ENCODE measurements at places on chromosomes 3 and 15.

DNA sequence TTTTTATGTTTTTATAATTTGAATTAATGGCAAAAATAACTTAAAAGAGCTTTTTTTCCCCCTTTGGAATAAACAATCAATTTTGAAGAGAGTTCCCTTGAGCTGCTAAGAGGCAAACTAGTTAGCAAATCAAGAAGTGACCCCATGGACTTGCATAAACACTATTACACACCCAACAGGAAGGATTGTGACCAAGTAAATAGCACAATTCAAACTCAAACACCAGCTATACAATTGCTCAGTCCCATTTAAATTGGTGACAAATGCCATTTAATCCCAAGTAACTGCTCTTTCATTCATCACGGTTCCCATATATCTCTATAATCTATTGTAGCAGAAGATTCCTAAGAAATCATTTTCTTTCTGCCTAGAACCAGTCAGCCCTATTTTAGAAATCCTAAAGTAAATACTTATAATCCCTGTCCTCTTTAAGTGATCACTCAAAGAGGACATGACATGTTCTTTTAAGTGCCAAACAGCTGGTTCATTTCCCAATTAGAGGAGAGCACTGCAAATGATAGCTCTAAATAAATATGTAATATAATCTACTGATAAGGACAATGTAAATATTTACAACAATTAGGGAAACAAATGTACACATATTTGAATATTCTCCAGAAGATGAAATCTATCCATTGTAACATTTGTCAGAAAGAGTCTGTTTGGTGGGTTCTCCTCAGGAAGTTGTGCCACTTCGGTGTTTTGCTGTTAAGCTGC, 137.8 kb upstream of the ADAMTS9 start:
- DNase-seq: no peak

DNA sequence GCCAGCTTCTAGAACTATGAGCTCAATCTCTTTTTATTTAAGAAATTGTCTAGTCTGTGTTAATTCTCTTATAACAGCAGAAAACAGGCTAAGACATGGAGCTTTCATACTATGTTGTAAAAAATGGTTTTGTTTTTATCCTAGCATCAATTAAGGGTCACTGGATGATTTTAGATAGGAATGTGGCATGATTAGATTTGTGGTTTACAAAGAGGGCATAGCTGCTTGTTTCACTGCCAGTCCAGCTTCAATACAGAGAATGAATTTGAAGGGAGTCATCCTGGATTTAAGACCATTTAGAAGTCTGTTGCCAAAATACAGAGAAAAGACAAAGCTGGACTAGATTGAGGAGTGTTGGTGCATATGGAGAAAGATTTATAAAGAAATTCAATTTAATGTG, 532.6 kb upstream of the CCDC54 start:
- no peak for DNase-seq

- DNase-seq: peak; percentile 97
Measured at GRCh38 chr3:53238051-53238850, 17.6 kb downstream of the TKT start.

DNA sequence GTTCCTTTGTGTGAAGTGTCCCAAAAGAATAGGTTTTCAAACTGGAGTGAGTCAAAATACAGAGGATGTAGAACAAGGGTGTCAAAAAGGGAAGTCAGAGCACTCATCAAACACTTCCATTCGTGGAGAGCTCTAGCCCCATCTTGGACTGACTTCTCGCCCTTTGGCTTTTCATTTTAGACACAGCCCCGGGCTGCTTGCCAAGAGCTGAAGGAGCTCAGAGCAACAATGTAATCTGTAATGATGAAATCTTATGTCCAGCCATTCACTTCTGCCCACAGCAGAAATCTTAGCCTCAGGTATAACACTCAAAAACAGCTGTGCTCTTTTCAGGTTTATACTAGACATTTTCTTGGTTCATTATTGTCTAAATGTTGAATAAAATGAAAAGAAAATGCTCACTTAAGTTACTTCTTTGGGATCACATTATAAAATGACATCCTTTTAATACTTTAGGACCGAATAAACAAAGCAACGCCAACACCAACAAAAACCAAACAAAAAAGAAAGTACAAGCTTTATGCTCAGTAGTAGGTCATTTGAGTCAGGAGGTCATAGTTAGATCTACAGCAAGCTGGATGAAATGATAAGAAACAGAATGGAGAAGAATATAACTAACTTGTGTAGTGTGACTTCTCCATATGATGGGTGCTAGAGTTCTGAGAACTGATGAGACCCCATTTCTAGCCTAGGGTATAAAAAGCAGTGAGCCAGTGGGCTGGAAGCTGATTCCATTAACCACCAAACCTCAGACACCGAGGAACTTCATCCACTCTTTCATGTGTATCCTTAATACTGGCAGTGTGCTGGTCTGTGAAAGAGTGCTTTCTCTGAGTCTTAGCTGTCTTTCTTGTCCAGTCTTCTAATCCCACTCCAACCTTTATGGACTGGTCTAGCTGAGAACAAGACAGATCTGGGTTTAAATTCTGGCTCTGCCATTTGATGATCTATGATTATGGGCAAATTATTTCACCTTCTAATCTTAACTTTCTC, 131.8 kb upstream of the SLC7A14 start:
- DNase-seq: no peak

GRCh38 chr3:113287803-113288648, 76.7 kb downstream of the BOC start:
- peak; percentile 51 for DNase-seq

DNA sequence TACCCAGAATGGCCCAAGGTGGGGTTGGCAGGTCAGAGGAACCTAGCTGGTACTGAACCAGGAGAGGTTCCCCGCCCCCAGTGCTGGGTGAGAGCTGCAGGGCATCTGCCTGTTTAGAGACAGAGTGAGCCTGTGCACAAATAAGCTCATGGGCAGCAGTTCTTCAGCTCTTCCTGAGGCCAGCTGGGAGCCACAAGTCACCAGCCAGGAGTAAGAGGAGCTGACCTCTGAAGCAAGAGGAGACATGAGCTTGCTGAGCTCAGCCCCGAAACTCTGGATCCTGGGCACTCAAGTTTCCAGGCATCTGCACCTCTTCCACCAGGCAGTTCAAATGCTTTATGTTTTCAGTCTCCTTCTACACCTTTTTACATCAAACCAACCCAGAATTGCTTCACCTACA, 2.1 kb downstream of the RTP2 start:
- no peak for DNase-seq

DNA sequence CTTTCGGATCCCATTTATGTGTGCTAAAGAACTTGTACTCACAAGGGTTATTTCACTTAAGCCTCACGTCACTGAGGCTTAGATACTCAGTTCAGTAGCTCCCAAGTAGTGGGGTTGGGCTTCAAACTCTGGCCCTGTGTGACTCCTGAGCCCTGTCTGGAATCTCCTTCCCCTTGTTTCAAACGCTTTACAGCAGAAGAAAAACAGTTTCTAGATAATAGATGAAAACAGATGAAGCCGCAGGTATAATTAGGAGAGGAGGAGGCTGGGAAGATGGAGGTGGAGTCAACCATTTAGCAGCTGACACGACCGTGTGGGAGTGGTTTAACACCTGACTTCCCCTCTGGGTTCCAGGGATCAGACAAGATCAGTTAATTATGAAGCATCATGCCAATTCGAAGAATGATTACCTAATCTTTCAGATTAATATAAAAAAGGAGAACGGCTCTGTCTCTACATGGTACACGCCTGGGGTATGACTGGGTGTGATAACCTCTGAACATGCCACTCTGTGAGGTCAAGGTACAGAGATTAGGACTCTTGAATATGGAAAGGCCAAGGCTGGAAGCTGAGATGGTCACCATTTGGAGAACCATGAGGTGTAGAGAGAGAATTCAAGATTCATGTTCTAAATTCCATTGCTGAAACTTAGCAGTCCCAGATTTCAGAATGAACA, 31.1 kb downstream of the TPM1 start:
- peak; percentile 61 for DNase-seq

DNA sequence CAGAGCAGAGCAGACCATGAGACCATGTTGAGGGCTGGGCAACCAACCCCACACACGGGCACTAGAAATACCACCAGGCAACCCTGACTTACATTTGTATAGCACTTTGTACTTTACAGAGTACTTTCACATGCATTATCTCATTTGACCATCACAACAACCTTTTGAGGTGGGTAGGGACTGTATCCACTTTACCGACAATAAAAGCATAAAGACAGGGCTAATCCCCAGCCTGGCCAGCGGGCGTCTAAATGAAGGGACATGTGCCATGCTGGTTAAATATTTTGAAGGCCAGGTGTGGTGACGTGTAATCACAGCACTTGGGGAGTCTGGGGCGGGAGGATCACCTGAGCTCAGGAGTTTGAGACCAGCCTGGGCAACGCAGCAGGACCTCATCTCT, 23.6 kb downstream of the RASGRP1 start:
- DNase-seq: no peak

DNA sequence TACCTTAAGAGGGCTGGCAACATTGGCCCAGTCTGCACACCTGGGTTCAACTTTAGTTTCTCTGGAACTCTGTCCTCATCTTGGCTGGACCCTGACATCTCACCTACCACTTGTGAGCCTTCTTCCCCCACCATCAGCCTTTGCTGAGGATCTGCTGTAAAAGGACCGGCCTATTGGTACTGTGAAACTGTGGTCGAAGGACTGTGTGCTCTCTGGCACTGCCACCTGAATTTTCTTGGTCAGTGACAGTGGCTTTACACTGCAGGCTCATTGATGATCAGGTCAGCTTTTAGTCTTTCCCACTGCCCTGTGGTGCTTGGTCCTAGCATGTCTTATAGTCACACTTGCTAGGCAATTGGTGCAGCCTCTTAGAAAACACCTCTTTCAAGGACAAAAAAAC, 86.9 kb downstream of the PEX5L start:
- no peak for DNase-seq

- no peak for DNase-seq
Measured at GRCh38 chr3:64586952-64587351, 100.8 kb downstream of the ADAMTS9 start.

DNA sequence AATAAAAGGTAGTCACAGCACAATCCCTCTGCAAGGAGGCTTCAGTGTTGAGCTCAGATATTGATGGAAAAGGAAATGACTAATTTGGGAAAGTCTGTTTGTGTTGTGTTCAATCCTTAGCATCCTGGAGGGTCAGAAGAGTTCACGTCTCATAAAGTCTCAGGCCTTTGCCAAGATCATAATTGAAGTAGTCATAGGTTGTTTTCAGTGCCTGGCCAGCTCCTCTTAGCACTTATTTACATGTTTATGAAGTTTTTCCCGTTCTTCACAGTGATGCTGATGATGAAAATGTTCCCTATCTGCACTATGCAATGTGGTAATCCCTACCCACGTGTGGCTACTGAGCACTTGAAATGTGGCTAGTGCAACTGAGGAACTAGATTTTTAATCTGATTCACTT, 61.6 kb upstream of the TGFBR2 start:
- DNase-seq: peak; percentile 84
